CD4-positive, alpha-beta T cell treated with Interleukin-2 at 100 ng/mL for 4 hours (primary cell): ENCODE measurements at places on chromosomes 1 and 21.

DNA sequence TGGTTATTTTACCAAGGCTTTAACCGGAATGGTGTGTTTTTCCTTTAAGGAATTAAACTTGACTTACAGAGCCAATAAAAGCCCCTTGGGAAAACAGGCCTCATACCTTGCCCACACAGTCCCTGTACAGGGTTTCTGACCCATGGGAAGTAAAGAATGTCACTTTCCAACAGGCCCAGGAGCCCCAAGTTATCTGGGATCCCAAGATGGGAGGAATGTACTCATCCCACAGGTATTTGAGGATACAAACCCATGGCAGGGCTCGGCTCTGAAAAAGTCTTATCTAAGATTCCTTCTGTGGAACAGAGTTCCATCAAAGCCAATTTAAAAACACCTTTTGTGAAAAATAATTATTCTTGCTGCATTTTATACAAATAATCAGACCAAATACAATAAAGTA is 15.3 kb upstream of the COX20 start:
- DNase-seq, result no peak

DNA sequence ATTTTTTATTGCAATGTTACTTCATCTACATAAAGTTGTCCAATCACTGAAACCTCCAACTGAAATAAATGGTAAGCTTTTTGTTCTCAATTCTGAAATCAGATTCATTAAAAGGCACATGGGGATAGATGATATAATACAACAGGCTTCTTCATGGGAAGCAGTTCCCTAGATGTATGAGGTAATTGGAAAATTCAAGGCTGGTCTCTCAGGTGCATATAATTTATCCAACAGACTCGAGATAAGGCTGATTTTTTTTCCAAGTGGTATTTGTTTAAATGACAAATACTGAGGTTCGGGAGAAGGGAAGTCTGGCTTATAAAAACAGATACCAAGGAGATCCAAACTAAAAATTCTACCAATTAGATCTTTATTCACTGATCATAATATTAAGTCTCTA is 14.2 kb downstream of the TRIM45 start:
- DNase-seq, result no peak

DNA sequence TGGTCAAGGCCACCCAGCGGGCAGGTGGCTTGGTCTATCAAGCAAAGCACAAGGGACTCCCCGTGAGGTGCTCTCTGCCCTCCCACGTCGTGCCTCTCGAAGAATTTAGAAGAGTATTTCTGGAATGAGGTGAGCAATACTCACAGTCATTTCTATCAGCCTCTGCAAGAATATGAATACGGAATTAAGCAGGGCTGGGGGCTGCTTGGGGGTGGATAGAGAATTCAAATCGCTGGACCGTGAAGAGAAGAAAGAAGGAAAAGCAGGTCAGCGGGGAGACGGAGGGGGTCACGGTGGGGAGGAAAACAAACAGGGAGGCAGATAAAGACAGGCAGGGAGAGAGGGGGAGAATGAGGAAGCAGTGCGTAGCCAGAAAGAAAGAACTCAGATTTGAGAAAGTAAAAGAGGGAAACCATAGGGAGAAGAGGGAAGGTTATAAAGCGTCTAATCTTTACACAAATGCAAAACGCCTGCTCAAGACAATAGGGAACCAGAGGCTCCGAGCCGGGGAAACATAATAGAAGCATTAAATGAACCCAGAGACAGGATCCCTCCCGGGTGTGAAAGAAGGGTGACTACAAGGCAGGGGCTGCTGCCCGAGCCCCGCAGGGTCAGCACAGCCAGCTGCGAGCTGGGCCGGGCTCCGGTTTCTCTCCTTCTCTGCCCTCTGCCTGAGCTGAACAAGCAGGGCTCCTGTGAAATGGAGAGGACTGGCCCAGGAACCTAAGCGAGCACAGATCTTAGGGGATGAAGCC is 2.1 kb upstream of the EDN2 start:
- no peak for DNase-seq

- no peak for DNase-seq
Observed at GRCh38 chr1:7266561-7266960, 481.3 kb downstream of the CAMTA1 start.

DNA sequence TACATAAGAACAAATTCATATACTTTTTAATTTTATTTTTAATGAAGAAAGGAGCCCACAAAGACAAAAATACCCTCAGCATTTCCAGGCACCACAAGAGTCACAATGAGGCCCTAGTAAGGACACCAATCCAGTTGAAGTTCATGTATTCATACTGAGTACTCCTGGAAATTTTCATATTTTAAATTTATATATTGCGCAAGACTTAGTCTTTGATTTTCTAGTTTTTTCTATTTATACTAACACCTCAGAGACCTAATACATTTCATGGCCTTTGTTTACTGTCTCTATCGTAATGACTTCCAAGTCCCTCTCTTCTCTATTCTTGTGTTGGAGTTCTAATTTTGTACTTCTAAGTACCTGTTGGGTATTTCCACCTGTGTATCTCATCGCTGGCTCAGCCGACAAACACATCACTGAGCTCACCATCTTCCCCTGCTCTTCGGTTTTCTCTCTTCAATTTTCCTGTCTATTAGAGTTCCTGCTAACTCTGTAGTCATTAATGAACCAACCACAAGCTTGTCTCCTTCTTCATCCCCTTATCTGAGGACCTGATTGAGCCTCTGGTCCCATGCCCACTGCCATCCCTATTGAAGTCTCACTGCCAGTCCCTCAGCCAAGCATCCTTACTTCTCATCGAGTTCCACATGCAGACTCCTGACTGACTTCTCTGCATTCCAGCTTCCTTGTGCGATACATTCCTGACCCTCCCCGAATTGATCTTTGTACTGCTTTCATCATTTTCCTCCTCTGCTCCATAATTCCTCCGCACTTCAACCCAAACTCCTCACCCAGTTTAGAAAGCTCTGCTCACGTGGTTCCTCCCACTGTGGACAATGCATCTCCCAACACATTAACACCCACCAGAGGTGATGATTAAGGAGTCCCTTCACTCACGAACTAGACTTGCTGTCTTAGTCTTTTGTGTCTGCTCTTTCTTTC is 17.3 kb upstream of the IRF2BP2 start:
- DNase-seq, result no peak
